ENCODE measurements at places on chromosomes 5 and 9.

- DNase-seq = no peak
Measured at GRCh38 chr5:120088836-120089235, 375.3 kb upstream of the PRR16 start.

DNA sequence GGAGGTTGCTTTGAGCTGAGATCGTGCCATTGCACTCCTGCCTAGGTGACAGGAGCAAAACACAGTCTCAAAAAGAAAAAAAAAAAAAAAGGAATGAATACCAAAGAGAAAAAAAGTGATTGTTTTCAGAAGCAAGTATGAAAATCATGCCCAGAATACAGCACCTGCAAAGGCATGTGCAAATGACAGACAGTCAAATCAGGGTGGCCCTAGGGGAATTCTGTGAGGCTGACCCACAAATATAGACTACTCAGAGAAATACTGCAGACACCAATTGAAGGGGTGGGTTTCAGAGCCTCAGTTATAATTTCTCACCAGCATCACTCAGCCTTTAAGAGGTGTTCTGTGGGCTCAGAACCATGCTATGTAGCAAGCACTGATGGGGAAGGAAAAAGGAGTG lies 28.6 kb downstream of the DCAF12 start:
- no peak for DNase-seq

DNA sequence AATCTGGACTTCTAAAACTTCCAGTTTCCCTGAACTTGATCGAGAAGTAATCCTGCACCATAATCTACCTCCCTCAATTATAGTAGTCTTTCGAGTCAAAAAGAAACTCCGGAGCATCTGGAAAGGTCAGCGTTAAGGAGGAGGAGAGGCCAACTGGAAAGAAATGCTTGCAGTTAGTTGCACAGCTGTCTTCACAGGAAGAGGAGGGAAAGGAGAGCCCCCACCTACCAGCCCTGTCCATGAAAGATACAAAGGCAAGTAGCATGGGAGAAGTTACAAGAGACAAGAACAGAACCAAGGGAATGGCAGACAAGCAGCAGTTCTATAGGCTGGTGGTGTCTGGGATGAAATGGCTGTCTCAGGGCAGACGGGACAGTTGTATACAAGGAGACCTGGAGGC lies 170.6 kb downstream of the RAB3C start:
- no peak for DNase-seq

GRCh38 chr9:131915181-131915580 lies 164.5 kb downstream of the MED27 start:
- no peak for DNase-seq

- no peak for DNase-seq
Measured at GRCh38 chr9:6079386-6079785, 64.0 kb upstream of the RANBP6 start.

- DNase-seq = no peak
Measured at GRCh38 chr9:31776471-31776870, 608.0 kb upstream of the ACO1 start.

- no peak for DNase-seq
Measured at GRCh38 chr5:56375011-56375410, 141.9 kb upstream of the ANKRD55 start.

- no peak for DNase-seq
Measured at GRCh38 chr9:116817762-116818161, 130.7 kb downstream of the TRIM32 start.

- no peak for DNase-seq
Measured at GRCh38 chr5:33537240-33537639, 96.5 kb downstream of the TARS1 start.

GRCh38 chr5:73130811-73131210 lies 10.4 kb downstream of the TMEM171 start:
- no peak for DNase-seq

DNA sequence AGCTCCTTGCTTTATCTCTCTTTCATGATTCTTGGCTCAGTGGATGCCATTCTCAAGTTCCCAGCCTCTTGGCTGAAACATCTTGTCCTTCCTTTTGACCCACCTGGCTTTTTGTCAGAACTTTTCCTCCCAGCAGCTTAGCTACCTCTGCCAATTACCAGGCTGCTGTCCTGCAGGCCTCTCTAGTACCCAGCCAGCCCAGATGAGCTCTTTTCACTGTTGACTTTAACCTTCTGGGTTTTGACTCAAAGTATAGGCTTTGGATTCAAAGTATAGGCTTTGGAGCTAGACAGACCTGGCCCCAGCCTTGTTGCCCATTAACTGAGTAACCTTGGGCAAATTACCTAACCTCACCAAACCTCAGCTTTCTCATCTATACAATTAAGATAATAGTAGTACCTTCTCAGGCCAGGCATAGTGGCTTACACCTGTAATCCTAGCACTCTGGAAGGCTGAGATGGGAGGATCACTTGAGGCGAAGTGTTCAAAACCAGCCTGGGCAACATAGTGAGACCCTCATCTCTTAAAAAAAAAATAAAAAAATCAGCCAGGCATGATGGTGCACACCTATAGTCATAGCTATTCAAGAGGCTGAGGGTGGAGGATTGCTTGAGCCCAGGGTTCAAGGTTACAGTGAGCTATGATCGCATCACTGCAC lies 6.6 kb upstream of the TMEFF1 start:
- no peak for DNase-seq

GRCh38 chr9:95516734-95517558 lies at the start of gene PTCH1:
Gene PTCH1, minus strand, starts transcription at chr9:95516971.
- DNase-seq = peak; percentile 53

DNA sequence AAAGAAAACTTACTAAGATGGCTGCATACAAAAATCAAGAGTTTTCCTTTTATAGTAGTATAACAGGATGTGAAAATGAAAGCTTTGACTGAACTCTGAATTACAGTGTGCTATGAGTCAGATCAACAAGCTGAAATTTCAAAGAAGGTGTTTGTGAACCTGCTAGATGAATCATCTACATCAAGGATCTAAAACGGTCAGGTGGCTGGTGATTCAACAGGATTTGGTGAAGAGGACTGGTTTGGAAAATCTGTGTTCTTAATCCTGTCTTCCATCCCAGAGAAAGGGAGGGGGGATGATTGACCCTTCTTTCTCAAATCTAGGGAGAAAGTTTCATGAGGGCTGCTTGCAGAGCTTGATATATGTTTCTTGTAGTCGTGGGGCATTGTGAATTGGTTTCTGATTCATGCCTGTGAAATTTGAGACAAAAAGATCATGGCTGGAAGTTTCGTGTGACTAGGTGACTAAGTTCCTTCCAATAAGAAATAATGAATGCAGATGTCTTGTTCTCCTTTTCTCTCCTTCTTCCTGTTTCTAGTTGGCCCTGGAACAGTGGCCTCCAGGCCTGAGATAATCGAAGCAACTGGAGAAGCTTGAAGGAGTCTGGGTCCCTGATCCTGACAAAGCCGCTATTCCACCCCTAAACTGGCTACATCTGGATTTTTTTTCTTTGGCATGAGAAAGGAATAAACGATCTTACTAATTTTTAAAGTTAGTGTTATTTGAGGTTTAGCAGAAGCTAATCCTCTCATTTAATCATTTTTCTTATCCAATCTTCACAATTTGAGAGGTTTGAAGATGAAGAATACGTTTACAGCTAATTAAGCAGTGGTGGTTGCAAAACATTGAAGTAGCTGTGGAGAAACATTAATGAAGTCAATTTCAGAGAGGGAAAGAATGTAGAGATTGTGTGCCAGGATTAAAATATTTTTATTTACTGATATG lies 67.2 kb downstream of the MRPS30 start:
- DNase-seq = peak; percentile 1

- no peak for DNase-seq
Measured at GRCh38 chr9:112810696-112811490, 60.3 kb downstream of the SNX30 start.

DNA sequence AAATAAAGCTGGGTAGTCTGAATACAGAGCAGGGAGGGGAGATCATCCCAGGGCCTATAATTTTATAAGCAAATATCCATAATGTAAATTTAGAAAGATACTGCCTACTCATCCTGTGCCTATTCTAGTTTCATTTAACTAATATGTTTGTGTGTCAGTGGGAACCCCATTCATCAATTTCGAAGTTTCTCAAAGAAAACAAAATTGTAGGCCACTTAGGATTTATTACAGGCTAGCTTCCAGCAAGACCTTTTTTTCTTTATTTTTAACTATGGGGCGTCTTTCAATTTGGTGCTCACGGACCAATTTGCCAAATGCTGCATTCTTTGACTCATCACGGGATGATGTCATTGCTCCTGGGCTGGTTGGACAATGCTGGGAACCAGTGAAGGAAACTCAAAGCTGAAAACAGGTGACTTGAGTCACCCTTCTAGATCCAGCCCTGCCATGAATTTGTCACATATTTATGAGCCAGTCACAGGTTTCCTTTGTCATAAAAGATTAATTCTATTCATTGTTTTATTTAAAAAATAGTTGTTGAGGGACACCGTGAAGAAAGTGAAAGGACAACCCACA lies 13.4 kb downstream of the PCSK5 start:
- no peak for DNase-seq

DNA sequence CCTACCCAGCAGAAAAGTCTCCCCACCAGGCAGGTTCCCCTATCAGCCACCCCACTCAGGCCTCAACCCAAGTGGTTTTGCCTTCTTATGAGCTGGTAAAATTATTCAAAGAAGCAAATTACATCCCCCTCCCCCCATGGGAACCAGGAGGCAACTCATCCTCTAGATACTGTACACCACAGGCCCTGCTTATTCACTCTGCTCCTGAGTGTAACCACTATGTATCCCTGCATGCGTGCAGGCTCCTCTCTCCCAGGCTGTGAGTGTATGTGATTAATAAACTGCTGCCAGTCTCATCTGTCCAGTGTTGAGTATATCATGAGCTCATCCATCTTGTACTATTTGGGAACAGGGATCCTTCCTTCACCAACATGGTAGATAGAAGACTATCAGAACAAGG lies 8.6 kb downstream of the KCTD16 start:
- DNase-seq = no peak

- DNase-seq = no peak
Measured at GRCh38 chr9:74901001-74901400, 13.3 kb upstream of the TRPM6 start.

- no peak for DNase-seq
Measured at GRCh38 chr5:32339198-32339597, 26.5 kb upstream of the MTMR12 start.

DNA sequence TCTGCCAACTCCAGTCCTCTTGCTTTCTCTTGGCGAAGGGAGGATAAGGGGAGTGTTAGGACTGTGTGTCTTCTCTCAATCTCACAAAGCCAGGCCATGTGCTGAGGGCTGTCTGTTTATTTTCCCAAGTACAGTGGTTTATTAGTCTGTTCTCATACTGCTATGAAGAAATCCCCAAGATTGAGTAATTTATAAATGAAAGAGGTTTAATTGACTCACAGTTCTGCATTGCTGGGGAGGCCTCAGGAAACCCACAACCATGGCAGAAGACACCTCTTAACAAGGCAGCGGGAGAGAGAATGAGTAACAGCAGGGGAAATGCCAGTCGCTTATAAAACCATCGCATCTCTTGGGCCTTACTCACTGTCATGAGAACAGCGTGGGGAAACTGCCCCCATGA lies 36.2 kb upstream of the CKS2 start:
- DNase-seq = no peak

DNA sequence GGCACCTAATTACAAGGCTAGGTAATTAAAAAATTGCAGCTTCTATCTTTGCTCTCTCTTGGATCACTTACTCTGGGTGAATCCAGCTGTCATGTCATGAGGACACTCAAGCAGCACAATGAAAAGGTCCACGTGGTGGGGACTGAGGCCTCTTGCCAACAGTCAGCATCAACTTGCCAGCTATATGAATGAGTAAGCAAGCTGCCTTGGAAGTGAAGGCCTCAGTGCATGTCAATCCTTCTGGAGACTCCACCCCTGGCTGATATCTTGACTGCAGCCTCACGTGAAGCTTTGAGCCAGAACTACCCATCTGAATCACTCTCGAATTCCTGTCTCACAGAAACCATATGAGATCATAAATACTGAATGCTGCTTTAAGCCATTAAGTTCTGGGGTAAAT lies 140.5 kb downstream of the SNX18 start:
- DNase-seq = no peak

GRCh38 chr9:93059011-93059714 lies 662 bp downstream of the SUSD3 start:
- DNase-seq = peak; percentile 50
